ENCODE measurements at places on chromosomes 7 and 10.

DNA sequence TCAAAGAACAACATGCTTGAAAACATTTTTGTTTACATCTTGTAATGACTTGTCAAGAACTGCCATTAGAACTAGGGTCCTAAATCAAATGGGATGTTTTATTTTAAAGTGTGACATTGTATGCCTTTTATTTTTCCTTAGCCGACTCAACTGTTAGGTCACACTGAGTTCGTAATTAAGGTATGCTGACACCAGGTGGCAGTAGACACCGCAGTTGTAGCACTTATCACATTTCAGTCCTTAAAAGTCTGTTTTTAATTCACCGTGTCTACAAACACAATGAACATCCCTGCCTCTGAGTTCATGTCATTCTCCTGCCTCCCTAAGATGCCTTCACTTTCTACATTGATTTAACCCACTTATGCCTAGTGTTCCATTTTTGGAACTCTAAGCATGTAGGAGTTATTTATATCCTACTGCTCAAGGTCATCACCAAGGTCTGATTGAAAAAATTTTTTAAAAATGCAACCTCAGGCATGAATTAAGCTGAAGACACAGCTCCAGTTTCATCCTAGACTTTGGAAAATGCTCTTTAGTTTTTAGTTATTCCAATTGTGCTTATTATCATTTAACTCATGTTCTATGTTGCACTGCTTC lies 186.1 kb downstream of the BMPER start:
- no peak for DNase-seq

- DNase-seq, result no peak
These were observed 27.5 kb downstream of the AP3M1 start for GRCh38 chr10:74123081-74123480.

DNA sequence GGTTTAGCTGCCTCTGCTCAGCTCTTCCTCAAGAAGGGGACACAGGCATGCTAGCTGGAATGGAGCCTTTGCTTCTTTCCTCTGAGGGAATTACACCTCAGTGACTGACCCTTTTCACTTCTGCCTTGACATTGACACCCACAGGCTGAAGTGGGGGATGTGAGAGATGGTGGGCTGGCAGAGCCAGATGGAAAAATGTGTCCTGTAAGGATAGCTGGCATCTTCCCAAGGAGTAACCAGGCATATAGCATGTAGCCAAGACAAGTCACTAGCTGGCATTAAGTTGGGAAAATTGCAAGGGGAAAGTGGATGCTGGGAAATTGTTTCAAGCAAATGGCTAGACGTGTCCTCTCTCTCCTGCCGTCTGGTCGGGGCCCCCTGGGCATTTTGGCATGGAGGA lies 19.9 kb downstream of the STMP1 start:
- DNase-seq, result no peak

- no peak for DNase-seq
These were observed 5.0 kb upstream of the TBXAS1 start for GRCh38 chr7:139823959-139824521.

DNA sequence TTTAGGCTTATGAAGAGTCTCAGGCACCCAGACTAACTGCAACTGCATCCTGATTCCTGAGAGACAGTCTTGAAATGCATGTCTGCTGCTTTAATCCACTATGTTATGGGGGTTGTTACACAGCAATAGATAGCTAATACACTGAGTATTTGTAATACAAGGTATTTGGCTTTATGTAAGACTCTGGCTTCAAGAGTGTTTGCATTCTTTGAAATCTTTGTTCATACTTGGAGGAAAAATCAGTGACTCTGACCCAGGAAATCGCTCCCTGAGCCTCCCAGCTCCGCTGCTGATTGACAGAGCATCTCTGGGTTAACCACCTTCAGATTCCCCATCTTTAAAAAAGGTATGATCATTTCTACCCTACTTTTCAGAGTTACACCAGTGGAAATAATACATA lies 133.9 kb downstream of the MTPAP start:
- no peak for DNase-seq

GRCh38 chr7:36100634-36101033 lies 52.4 kb upstream of the EEPD1 start:
- no peak for DNase-seq

- DNase-seq, result no peak
These were observed 15.7 kb downstream of the CSGALNACT2 start for GRCh38 chr10:43153901-43154300.

DNA sequence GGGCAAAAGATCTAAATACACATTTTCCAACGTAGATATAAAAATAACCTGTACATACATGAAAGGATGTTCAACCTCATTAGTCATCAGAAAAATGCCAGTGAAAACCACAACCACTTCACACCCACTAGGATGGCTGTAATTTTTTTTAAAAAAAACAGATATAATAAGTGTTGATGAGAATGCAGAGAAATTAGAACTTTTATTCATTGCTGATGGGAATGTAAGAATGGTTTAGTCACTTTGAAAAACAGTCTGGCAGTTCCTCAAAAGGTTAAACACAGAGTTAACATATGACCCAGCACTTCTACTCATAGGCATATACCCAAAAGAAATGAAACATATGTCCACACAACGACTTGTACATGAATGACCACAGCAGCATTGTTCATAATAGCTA lies 32.3 kb upstream of the PRKCQ start:
- DNase-seq, result no peak

DNA sequence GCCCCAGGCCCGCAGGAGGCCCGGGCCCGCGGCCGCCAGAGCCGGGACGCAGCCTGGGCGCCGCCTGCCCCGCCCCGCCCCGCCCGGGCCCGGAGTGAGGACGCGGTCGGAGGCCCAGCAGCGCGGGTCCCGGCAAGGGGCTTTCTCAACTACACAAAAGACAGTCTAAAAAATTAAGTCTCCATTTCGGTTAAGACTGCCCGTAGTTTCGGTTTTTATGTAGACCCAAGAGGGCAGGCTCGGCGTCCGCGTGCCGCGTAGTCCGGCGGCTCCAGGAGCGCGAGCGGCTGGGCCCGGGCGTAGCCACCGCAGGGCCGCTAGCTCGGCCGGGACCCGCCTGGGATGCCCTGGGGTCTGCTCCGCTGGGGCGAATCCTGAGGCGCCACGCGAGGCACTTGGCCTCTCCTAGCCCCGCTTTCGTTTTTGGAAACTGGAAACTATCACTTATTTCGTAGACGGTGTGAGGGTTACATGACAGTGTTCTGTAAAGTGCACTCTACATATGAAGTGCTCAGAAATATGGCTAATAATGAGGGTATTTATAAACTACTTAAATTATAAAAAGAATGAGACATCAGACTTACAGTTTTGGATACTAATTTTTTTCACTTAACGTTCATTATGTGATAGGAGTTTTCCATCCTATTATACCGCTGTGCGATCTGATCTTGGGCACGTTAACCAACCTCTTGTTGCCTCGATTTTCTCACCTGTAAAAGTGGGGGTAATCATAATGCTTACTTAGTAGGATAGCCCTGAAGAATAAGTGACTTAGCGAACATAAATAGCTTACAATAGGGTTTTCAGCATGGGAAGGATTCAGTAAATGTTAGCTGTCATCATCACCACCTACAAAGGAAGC lies 573 bp downstream of the BLVRA start:
- peak; percentile 5 for DNase-seq

- no peak for DNase-seq
These were observed 1024.8 kb downstream of the LRMDA start for GRCh38 chr10:76456197-76456596.

DNA sequence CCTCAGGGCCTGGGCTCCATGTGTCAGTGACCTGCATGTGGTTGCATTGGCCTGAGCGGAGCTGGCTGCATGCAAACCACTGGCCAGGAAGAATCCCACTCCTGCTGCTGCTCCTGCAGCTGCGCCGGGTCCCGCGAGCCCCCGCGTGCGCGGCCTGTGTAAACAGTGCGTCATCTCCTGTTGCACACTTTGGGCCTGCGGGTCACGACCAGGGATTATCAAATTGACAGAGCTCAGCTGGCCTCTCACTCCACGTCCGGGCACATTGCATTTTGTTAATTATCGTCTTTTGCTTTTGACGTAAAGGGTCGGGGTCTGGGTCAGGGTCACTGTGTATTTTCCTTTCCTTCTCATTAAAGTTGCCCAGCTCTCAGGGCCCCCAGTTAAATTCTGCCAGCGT lies 132.6 kb downstream of the RGS10 start:
- no peak for DNase-seq

DNA sequence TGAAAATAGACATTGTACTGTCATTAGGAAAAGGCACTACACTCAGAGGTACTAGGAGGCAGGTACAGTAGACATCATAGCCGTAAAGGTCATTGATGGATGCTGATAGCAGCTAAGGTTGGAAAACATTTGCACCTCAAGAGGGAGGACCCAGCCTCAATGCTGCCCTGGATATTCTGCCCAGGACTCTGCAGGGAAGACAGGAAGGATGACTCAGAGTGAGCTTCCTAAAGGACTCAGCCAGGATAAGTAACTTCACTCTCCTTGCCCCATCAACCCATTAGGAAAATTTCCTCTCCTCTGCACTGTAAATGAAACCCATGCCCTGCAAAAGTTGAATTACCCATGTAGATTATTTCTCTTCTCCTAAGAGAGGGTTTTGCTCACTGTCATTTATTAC lies 617.9 kb upstream of the MKI67 start:
- DNase-seq, result no peak
